ENCODE measurements at places on chromosomes 4 and X.

DNA sequence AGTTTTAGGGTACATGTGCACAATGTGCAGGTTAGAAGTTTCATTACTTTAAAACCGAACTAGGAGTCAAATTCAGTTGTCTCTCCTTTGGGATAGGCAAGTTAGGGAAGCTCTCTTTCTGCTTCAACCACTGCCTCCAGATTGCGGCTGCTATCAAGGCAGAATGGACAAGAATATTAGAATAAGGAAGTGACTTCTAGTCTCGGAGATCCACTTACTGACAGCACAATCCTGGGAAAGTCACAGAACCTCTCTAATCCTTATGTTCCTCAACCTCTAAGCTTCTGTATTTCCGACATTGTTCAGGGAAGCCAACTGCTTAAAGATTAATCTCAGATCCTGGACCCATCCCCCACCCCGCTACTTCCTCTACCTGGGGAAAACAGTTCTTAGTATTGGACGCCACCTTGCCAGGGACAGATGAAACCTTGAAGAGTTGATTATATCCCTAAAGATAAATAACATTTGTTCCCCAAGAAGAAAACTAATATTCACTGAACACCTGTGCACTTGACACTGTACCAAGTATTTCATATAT is 2.1 kb downstream of the NUP62CL start:
- DNase-seq = no peak

GRCh38 chrX:6184900-6185515 is 43.7 kb downstream of the NLGN4X start:
- no peak for DNase-seq

DNA sequence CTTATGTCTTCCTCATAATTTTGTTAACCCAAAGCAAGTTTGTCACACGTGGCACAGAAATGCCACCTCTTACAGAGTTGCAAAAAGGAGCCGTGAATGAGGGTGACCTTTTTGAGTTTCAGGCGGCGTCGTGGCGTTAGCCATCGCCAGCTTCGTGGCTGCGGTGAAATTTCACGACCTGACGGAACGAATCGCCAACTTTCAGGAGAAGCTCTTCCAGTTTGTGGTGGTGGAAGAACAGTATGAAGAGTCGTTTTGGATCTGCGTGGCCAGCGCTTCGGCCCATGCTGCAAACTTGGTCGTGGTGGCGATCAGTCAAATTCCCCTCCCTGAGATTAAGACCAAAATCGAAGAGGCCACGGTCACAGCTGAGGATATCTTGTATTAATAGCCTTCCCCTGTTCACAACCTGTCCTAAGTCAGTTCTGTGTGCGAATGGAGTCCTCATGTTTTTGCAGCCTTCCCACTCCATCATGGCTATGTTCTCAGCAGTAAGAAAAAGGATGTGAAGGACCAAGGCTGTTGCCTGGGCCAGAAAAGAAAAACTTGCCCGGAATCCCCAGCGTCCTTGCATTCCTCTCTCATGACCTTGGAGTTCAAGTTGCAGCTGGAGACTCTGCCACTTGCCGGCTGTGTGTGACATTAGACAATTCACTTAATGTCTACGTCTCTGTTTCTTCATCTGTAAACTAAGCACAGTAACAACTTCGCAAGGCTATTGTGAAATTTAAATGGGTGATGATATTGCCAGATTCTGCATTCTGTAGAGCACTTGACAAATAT is 11.9 kb downstream of the CLRN2 start:
- no peak for DNase-seq

GRCh38 chr4:17103231-17103630 is 204.8 kb upstream of the LDB2 start:
- no peak for DNase-seq

- DNase-seq = no peak
Observed at GRCh38 chrX:154458954-154459778, 1.1 kb downstream of the PLXNA3 start.

DNA sequence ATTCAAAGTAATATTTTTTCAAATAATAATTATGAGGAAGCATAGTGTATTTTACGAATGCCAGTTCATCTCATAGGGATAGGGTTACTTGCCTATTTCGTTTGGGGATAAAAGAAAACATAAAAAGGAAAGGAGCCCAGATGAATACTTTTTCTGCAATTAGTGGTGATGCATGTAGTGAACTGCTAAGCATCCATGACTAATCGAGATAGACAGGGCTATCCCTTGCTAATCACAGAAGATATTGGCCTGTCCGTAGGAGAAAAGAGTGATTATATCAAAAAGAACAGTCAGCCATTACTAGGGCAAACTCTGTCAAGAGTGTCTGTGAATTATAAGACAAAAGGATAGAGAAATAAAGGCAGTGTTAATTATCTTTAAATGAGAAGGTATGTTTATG is 746.1 kb downstream of the C4orf33 start:
- DNase-seq = no peak

DNA sequence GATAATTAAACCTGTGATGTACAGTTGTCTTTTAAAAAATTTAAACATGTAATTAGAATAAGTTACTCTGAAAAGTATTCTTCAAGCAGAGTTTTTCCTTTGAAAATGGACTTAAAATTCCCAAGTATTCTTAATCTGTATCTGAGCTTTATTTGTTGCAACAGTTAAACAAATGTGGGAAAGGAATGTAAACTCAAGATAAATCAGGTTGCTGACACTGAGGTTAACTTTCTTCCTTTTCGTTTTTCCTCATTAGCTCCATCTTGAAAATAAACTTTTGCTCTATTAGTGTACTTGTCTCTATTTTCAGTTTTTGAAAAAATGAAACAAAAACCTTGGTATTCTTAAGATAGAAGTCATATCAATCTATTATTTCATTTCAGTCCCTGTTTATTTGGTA is 144.5 kb upstream of the BMPR1B start:
- no peak for DNase-seq

DNA sequence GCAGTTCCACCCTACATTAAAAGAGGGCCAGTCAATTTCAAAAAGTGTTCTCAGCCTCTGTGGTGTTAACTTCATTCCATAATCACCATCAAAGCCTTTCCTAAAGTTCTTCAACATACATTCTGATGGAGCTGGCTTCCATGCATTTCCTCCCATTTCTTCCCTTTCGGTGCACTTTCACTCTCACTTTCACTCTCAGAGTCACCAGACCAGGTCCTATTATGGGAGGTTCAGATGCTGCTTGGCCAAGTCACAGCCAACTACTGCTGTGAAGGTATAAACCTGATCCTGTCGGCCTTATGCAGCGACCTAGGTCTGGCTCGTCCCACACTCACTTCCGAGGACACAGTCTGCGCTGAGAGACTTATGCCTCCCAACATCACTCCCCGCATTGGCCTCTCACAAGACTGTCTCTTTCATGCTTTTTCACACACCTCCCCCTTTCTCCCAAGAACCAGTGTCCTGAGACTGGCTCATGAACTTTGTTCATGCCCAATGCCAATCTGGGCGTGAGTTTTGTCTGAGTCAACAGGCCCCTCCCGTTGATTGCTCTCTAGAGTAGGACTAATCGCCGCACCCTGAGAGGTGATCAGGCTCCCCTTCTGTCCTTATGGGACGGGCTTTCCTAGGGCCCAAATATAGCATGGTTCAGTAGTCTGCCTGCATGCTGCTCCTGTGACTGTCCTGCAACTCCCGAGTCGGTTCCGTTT is 60.8 kb upstream of the XAGE1B start:
- no peak for DNase-seq

GRCh38 chr4:14783011-14783877 is 219.0 kb upstream of the CPEB2 start:
- no peak for DNase-seq

- no peak for DNase-seq
Observed at GRCh38 chr4:152265149-152265621, 270.7 kb downstream of the FBXW7 start.

DNA sequence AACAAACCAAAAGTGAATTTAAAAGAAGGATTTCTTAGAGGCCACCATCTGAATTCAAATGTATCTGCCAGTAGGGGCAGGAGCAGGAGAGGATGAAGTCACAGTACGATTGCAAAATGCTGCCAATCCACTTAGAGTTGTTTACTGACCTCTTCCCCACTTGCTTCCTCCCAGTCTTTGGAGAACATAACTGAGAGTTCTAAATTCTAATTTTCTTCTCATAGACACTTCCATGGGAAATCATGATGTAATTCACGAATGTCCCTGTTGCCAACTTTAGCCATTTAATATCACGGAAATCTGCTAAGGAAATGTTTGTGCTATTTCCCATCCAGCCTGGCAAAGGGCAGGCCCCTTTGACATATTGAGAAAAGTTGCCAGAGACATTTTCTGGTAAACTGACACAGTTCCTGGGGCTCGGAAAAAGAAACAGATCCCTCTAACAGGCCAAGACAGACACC is 33.6 kb upstream of the NOCT start:
- no peak for DNase-seq

- DNase-seq = no peak
Observed at GRCh38 chr4:168887809-168888208, 122.2 kb downstream of the CBR4 start.

GRCh38 chr4:156775813-156776212 is 195.8 kb downstream of the PDGFC start:
- DNase-seq = no peak

DNA sequence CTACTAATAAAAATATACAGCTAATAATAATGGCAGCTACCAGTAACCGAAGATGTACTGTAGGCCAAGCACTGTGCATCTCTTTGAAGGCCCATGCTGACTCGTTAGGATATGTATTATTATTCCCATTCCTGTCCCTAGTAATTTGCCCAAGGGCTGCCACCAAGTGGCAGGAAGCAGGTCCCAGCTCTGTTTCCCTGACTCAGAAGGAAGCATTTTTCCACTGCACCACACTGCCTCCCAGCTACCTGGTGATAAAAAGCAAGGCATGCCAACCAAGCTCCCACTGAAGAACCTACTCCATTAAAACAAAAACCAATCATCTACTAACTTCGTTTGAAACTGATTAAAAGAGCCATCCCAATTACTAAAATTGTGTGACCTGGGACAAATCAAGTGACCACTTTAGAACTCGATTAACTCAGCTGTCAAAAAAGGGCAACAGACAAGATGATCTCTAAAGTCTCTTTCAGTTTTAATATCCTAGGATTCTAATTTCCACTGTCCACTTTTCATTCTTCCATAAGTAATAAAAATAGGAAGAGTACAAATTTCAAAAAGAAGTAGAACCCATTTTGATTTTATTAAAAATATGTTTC is 24.3 kb upstream of the PGM2 start:
- no peak for DNase-seq

DNA sequence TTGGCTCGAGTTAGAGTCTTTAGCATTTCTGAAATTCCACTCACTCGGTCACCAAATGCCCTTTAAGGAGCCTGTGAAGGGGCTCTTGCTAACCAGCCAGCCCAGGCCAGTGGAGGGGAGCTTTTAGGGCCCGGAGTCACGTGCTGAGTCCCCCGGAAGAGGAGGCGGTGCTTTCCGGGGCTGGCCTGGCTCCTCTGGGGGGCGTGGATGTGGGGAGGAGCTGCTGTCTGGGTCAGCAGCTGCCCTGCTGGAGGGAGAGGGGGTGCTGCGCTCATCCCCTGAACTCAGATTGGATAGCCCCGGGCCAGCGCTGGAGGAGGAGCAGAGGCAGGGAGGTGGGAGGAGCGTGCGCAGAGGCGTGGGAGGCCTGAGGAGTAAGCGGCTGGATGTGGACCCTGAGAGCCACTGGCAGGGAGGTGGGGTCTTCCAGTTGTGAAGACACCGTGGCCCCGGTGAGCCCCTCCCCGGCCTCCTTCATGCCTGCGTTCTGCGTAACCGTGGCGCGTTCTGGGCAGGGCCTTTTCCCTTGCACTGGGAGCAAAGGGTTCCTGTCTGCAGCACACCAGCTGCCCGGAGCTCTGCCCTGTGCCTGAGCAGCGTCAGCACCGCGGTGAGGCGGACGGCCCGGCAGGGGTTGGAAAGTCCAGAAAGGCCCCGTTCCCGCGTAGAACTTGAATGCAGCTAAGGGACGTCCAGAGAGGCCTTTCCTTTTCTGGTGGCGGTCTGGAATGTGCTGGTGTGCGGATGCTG is 19.7 kb downstream of the MAEA start:
- DNase-seq = peak; percentile 80

GRCh38 chrX:51852096-51852495 is 41.3 kb upstream of the MAGED1 start:
- no peak for DNase-seq

DNA sequence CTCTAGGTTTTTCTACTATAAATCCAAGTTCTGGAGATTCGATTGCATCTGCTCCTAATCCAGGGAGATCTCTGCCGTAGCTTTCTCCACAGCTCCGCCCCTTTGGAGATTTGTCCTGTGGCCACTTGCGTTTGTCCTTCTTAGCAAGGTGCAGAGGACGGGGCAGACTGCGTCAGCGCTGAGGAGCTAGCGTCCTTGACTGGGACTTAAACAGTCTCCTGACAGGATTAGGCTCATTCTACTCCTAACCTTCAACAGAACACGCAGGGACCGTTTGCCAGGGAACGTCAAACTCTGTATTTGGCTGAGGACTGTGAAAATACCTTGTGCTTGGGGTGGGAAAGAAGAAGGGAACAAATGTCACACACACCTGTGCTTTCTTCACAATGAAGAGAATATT is 38.6 kb downstream of the SORBS2 start:
- DNase-seq = no peak

GRCh38 chrX:133587818-133588217 is 172.5 kb upstream of the GPC4 start:
- no peak for DNase-seq

- no peak for DNase-seq
Observed at GRCh38 chr4:163911891-163912290, 417.4 kb downstream of the TMA16 start.

DNA sequence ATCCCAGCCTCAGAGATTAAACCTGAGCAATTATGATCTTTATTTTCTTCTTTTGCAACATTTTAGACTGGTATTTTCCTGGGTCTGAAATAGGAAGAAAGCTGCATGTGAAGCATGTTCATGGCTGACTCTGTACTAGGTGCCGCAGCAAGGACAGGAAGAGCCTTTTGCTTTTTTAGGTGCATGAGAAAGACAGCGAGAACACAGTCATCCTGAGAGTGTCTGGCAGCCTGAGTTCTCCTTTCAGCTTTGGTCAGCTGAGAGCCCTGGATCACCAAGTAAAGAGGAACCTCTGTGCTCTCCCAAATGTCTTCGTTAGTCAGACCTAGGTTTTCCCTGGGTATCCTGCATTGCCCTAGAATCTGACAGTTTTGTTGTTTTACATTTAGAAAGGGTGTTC is 29.8 kb downstream of the FAM149A start:
- DNase-seq = no peak

DNA sequence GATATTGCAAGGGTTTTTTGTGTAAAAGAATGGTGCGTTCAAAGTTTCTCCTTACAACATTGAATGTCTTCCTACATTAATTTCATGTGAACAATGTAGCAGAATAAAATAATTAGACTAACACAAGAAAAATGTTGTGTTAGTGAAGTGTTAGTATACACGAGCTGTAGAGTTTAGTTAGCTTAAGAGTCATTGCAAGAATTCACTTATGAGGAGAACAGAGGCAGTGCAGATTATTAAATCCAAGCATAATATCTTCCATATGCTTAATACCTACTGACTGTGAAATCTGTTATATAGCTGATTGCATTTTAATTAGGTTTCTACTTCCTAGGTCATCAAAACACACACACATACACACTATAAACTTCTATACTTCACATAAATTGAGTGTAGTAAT is 959.0 kb downstream of the FAT4 start:
- DNase-seq = no peak
